ENCODE measurements at places on chromosomes 2 and 18.

DNA sequence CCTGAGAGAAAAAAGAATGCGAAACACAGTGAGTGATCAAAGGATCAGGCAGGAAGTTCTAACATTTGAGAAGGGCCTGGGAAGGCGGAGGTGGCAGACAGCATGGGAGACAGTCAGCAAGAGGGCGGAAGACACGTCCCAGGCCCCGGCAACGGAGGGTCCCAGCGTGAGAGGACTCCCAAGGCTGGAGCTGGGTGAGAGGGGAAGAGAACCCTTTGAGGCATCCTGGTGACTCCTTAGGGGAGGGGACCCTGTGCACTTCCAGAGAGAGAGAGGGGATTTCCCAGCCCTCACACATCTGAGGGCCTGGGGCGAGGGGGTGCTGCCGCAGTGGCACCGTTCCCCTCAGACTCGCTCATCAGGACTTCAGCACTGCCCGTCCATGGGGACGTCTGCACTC is 133.4 kb downstream of the RTP5 start:
- no peak for DNase-seq

- no peak for DNase-seq
These were observed 144.7 kb downstream of the DNAH7 start for GRCh38 chr2:195923889-195924288.

GRCh38 chr2:1584051-1584531 is 160.2 kb downstream of the PXDN start:
- no peak for DNase-seq

GRCh38 chr2:104870100-104870975 is 16.4 kb downstream of the POU3F3 start:
- DNase-seq, result no peak

GRCh38 chr2:156470975-156471583 is 34.9 kb downstream of the GPD2 start:
- DNase-seq, result no peak

- no peak for DNase-seq
These were observed 353.8 kb downstream of the RND3 start for GRCh38 chr2:150133623-150134022.

- DNase-seq, result no peak
These were observed 130.6 kb upstream of the CDH19 start for GRCh38 chr18:66734451-66734850.

- DNase-seq, result no peak
These were observed 132.7 kb upstream of the XPO1 start for GRCh38 chr2:61670591-61671501.

- no peak for DNase-seq
These were observed 39.5 kb downstream of the VWC2L start for GRCh38 chr2:214450118-214450894.

DNA sequence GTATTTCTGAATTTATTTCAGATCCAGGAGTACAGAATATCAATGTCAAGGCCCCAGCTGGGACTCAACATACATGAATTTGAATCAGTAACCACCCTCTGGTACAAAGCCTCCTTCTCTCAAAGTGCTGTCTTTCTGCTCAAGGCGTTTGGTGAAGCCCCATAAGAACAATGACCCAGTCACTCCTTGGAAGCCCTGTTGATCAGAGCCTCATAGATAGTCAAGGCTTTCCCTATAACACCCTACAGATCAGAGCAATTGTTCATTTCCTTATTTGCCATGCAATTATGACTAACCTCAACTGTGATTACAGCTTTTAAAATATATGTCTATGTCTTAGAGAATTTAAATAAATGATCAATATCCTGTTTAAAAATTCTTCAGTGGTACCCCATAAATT is 159.1 kb upstream of the CREB1 start:
- DNase-seq, result no peak

DNA sequence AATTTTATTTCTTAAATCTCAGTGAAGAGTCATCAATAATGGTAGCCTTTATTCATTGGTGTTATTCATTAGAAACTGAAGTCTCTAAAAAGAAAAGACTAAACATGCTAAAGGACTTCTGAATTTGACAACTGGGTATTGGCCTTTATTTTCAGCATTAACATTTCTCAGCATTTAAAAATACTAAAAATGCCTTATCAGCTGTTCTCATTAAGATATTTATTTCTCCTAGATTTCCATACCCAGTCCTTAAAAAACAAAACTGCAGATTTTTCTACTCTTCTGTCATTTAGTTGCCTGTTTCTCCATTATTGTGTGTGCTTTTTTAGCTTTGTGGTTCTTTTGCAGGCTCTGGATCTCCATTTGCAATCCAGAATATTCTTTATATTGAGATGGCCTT is 31.2 kb upstream of the METAP1D start:
- DNase-seq, result no peak

DNA sequence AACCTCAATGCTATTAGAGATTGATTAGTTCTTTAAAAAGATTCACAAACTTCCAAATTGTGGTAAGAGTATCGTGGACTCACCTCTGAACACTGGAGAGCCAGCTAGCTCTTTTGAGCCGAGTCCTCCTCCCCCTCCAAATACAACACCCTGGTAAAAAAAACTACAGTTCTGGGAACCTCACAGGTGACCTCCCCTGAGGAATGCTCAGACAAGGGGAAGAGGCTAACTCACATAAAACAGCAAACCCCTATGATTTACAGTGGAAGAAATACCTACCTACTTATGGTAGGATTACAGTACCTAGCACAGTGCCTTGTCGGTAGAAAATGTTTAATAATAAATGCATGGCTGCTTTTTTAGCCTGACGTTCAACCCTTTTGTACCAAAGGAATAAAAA is 8.4 kb downstream of the ZNF24 start:
- no peak for DNase-seq

- no peak for DNase-seq
These were observed 365 bp downstream of the CUL3 start for GRCh38 chr2:224584785-224585210.

DNA sequence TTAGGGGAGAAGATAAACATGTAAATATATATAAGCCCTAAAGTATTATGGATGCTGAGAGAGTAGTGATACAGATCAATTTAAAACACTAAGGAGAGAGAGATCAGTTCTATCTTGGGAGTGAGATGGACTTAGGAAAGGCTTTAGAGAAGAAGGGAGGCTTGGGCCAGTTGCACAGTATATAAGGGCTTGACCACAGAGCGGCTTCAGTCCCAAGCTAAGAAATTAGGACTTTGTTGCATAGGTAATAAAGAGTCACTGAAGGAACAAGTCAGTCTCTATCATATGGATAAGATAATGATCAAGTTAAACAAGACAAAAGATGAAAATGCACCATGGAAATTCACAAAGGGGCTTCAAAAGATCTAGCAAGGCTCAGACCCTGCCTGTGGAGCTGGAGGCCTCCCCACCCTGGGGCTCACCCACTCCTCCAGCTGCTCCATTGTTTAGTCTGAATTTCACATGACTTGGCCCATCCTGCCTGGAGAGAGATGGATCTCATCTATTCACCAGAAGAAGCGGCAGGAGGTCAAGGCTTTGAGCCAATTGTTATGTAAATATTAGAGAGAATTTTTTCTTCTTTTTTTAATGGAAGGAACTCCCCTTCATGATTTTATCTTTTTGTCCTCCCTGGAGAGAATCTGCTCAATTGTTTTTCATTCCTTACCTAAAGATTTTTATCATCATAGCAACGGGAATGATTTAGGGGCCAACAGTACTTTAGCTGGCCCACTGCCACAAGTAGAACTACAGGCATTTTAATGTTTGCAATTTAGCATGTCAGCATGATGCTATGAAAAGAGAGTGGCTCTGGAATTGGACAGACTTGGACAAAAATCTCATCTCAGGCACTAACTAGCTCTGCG is 44.0 kb downstream of the GYPC start:
- no peak for DNase-seq

DNA sequence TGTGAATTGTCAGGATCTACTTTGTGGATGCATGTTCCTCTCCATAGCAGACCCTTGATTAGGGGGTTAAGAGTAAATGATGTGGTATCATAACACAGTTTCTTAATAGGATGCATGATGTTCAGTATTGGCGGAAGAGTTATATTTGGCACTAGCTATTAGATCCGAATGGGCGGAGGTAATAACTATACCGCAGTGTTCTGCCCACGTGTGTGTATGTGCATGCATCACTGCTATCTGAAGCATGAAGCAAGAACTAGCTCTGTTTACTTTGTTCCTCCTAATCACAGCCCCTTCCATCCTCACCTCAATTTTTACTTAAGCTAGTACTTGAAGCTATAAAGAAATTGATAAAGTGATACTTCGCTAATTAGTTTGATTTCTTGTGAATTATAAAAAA is 159.6 kb upstream of the NOSTRIN start:
- DNase-seq, result no peak

GRCh38 chr2:133333181-133333580 is 235.1 kb downstream of the NCKAP5 start:
- no peak for DNase-seq
